ENCODE measurements at places on chromosomes 5 and 9.
A peak's percentile ranks its signal among the peaks of the same experiment; 100 is the strongest.

- DNase-seq = no peak
Observed at GRCh38 chr9:120921661-120922181, 4.9 kb downstream of the TRAF1 start.

DNA sequence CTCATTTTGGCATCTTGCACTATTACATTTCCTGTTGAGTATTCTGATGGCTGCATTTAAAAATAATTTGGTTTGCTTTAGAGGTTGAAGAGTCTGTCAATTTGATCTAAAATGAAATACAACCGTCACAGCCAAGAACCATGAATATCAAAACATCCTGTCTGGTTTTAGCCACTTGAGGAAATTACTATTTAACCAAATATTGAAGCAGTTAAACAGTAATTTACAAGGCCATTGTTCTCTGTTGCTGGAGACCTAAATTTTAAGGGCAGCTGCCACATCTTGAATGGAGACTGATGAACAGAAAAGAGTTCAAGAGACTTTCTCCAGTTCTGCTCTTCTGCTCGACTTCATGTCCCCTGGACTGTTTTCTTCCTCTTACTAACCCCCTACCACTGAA is 549.4 kb downstream of the LRRC70 start:
- no peak for DNase-seq

- DNase-seq = no peak
Observed at GRCh38 chr5:68730220-68730978, 363.4 kb upstream of the SLC30A5 start.

DNA sequence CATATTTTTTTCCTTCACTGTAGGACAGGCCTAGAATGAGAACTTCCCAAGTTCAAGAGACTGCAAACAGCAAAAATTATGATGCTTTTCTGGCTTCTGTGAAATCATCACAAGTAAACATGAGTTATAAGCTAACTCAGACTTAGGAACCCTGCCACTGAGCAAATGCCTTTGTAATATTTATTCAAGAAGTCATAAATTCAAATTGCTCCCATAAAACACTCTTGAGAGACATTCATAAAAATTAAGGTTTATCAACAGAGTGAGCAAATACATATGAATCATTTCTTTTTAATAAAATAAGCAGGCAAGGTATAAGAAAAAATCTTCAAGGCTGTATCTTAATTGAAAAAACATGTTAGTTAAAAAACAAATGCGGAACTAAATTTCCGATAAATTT is 124.2 kb downstream of the GNA14 start:
- DNase-seq = no peak

- DNase-seq = no peak
Observed at GRCh38 chr5:145776886-145777285, 58.3 kb downstream of the PRELID2 start.

- DNase-seq = no peak
Observed at GRCh38 chr9:928363-929042, 48.0 kb upstream of the DMRT3 start.

- DNase-seq = no peak
Observed at GRCh38 chr9:10026443-10026984, 586.3 kb downstream of the PTPRD start.

GRCh38 chr9:134491856-134492255 is 149.7 kb upstream of the COL5A1 start:
- no peak for DNase-seq

- no peak for DNase-seq
Observed at GRCh38 chr9:93133681-93134014, 403 bp downstream of the NINJ1 start.

GRCh38 chr5:45113726-45114125 is 305.0 kb downstream of the MRPS30 start:
- DNase-seq = no peak

DNA sequence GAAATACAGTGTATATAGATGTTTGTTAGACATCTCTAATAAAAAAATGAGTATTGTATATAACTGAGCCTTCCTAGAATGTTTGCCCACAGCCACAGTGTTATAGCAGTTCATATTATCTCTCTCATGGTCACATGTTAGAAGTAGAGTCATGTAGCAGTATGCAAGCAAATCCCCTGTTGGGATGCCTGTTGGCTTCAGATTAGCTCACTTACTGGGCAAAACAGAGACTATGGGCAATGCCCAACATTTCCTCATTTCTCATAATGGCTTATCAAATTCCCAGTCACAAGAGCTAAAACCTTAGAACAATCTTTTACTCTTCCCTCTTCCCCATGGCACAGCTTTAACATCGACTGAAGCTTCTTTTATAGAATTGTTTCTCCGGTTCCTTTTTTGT is 27.0 kb upstream of the PDCD1LG2 start:
- no peak for DNase-seq

DNA sequence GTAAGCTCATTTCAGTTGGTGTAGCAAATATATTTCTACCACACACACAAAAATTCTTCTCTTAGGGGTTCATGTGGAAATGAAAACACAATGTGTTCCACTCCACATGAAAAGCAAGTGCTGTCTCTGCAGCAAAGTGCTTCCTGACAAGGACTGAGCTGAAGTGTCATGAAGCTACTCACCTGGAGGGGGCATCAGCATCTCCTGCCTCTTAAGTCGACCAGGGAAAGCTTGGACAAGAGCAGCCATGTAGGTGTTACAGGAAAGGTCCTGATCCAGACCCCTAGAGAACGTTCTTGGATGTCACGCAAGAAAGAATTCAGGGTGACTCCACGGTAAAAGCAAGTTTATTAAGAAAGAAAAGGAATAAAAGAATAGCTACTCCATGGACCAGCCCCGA is 62.8 kb downstream of the SV2C start:
- no peak for DNase-seq

- DNase-seq = no peak
Observed at GRCh38 chr5:109743041-109743531, 53.4 kb downstream of the MAN2A1 start.

DNA sequence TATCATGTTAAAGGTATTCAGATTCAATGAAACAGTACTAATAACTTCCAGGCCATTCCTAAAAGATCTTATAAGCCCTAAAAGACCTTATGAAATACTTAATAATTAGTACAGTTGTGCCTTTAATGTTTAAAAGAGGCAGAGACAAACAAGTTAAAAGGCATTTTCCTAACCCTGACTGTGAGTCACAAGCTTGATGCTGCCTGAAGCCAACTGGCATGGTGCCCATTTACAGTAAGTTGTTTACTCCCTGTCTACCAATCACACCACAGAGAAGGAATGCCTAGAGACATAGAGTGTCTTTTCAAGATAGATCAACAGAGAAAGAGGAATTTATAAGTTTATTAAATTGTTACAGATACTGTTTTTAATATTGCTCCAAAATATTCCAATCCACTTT is 47.8 kb downstream of the NR3C1 start:
- DNase-seq = peak; percentile 68

- no peak for DNase-seq
Observed at GRCh38 chr9:106889061-106889590, 26.2 kb downstream of the ZNF462 start.

DNA sequence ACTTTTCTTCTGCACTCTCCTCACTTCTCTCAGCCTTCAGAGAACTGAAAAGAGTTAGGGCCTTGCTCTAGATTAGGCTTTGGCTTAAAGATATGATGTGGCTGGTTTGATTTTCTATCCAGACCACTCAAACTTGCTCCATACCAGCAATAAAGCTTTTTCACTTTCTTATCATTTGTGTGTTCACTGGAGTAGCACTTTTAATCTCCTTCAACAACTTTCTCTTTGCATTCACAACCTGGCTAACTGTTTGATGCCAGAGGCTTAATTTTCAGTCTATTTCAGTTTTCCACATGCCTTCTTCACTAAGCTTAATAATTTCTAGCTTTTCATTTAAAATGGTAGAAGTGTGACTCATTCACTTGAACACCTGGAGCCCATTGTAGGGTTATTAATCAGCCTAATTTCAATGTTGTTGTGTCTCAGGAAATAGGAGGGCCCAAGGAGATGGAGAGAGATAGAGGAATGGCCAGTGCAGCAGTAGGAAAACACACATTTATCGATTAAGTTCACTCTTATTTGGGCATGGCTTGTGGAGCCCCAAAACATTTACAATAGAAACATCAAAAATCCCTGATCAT is 5.9 kb downstream of the ATPSCKMT start:
- DNase-seq = no peak

GRCh38 chr5:142794537-142794936 is 24.4 kb downstream of the ARHGAP26 start:
- no peak for DNase-seq

DNA sequence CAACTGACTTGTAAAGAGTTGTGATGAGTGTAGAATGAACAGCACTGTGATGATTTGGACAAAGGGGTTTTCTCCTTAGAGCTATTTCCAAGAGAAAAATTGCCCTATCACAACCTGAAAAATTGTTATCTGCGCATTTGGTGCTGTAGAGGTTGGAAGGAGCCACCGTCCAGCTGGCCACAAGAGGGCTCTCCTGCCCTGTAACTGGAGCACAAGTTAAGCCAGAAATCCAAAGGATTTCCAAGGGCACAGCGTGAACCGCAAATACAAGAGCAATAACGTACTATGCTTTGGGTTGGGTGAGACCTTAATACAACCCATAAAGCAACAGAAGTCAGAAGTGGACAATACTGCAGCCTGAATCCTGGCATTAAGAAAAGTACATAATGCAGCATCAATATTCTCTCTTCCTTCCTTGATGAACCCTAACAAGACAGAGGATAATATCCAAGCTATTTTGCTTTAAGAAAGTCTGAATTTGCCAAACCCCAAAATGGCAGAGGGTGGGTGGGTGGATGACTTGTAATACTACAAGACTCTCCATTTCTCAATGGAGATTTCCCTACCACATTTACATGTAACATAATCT is 56.8 kb upstream of the SMIM32 start:
- DNase-seq = no peak

GRCh38 chr9:13481274-13481673 is 201.8 kb upstream of the MPDZ start:
- DNase-seq = no peak

- no peak for DNase-seq
Observed at GRCh38 chr9:124835026-124835557, 18.2 kb upstream of the WDR38 start.

GRCh38 chr9:133968966-133969617 is 23.0 kb downstream of the VAV2 start:
- DNase-seq = no peak

GRCh38 chr5:134095887-134096589 is 18.4 kb upstream of the TCF7 start:
- no peak for DNase-seq

GRCh38 chr9:33209394-33209793 is 30.6 kb upstream of the SPINK4 start:
- DNase-seq = no peak

DNA sequence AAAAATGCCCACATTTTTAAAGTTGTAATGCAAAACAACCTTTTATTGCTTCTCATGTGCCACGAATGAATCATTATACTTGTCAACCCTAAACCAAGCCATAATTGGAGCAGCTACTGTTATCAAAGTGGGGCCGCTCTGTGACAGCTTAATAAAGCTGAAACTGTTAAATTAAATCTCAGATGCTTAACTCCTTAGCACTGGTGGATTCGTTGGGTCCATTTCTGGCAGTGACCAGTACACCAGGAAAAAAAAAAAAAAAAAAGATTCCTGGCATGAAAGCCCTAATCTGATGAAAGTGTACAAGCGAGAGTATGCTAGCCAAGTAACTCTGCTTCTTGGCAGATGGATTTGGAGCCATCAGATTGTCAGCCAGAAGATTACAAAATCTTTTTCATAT is 164.8 kb downstream of the ZSWIM6 start:
- DNase-seq = no peak

DNA sequence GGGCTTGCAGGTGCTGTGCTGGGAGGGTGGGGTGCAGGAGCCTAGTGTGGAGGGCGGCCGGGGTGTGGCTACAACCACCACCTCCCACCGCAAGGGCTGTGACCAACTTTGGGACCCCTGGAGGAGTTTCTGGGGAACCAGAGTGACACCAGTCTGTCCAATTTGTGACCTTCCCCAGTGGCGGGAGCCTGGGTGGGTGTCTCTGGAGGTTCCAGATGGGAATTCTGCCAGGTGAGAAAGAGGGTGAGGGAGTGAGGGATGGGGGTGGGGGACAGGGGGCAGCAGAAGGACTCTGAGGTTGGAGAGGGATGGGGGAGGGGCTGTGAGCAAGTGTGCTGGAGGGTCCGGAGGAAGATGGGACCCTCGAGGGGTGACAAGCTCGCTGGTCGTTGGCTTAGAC is 4.2 kb upstream of the CACNA1B start:
- DNase-seq = no peak

DNA sequence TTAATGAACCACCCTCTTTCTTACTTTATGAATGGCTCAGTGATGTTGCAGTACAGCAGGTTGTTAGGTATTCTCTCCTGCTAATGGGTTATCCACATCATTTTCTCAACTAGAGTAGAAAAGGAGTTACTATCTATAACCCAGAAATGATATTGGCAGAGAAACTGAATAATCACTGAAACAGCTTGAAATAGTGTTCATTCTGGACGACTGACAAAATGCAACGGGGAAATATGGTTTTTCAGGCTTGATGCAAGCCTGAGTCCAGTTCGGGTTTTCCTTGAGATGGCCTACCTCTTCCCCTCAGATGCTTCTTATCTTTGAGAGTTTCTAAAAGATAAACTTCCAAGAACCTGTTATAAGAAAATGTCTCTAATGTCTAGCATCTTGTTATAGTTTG is 187.3 kb downstream of the RAB3C start:
- no peak for DNase-seq

DNA sequence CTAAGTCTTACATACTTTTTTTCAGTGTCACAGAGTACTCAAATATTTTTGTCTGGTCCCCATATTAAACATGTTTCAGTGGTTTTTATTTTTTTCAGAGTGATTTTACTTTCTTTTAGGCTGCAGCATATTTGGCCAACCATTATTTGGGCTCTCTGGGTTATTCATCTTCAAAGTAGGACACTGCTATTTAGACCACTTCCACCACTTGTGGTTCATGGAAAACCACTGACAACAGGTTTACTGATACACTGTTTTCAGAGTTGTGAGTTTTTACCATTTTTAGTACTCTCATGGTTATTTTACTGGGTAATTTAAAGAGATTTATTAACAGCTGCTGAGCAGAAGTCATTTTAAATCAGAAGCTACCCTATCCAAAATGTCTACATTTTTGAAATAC is 437.6 kb downstream of the KIAA0825 start:
- no peak for DNase-seq

DNA sequence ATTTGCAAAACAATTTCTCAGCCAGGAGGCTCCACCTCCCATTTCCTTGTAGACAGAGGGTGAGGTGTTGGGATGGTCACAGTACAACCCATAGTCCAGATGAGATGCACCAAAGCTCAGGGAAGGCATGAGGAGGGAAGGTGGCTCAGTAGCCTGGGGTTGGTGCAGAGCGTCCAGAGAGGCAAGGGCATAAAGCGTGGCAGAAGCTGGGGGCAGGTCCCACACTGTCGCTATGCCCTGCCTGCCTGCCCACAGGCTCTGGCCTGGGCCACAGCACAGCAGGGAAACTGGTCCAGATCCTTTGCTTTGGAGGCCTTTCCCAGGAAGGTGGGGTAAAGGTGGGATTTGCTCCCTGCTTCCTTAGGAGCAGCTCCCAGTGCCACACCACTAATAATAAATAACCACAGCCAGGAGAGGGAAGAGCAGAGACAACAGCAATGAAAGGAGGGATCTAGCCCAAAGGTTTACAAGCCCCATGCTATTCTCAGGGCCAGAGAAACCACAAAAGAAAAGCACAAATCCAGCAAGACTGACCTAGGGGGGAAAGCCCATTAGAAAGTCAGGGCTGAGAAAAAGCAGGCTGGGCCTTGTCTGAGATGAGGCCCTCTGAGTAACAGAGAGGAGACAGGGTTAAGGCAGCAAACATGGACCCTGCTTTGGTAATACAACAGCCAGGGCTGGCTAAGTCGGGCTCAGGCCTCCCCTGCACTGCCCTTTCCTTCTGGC is 27.2 kb downstream of the PCDHGC5 start:
- DNase-seq = no peak

All from effector CD4-positive, alpha-beta T cell (primary cell).